ENCODE measurements at places on chromosomes 5 and 9. TPM values are rescaled to one million over a fixed set of nuclear protein-coding genes. Genes with fewer than 3 reads are reported as not detected.

Gene SLC27A6
- total RNA-seq, result 0.83 TPM

Gene CD274
- 13.2 TPM for total RNA-seq

Gene FOXD4L4
- 0.21 TPM for total RNA-seq

GRCh38 chr9:16043756-16044578 is 491.1 kb downstream of the CCDC171 start:
- DNase-seq, result no peak

DNA sequence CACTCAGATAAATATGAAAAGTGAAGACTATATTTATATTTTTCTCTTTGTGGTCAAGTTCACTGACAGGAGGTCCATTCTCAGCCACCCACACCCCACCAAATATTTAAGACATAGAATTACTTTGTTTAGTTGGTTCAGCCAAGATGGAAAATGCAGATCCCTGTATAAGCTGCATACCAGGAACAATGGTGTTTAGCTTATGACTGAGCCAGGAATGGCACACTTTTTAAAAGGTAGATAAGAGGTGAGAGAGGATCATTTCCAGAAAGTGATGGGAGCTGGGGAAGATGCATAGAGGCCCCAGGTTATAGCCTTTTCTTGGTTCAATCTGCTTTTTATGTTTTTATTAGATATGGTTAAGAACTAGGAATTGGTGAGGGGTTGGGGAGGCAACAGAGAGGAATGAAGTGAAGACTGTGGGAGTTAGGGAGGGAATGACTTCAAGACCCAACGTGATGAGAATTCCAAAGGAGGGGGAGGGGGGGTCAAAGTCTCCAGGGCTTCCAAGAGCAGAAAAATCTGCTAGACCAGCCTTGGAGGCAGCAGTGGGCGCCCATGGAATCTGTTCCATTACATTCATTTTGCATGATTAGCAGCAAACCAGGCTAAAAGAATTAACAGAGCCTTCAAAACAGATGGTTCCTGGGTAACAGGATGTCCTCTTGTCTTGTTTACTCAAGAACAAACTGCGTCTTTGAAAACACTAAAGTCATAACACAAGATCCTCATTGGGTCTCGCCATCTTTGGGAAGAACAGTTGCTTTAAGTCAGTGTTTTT is 95.2 kb downstream of the FGF1 start:
- no peak for DNase-seq

GRCh38 chr9:128361986-128362646 is 9.1 kb upstream of the URM1 start:
- peak; percentile 87 for DNase-seq

GRCh38 chr9:125549891-125550885 is 156.8 kb downstream of the MAPKAP1 start:
- peak; percentile 85 for DNase-seq
